Astrocyte of the cerebellum (primary cell): ENCODE measurements at places on chromosomes 7 and 10.

DNA sequence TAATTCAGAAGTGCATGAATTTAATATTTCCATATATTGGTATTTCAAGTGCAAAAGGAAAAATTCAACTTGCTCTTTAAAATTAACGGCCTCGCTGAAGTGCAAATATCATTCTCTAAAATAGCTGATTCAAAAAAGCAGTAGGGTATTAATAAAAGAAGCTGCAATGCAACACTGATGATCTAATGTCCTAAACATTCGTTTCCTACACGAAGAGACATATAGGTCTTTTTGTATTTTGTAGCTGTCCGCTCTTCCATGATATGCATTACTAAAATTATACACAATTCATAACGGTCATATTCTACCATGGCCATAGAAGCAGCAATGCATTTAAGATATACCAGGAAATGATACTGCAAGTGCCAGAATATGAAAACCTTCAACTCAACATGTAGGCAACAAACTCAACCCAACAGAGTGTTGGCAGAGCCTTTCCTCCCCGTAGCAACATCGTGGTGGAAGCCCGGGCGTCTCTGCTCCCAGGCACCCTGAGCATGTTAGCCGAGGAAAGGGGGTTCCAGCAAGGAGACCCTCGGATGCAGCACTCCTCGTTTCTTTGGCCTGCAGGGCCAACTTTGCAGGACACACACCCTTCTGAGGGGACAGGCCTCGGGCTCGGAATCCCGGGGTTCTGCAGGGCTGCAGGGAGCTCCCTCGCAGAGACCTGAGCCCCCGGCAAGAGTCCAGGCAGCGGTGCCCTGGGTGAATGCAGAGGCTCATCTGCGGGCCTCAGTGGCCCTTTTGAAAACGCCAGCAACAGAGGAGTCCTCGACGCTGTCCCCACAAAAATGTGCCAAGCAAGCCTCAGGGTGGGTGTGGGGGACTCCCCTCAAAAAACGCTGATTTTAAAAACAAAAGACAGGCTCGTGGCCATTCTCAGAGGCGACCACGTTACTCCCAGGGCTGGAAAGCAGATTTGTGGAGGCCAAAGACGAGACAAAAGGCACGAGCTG, 1.6 kb downstream of the FAM171A1 start:
- DNase-seq = no peak

DNA sequence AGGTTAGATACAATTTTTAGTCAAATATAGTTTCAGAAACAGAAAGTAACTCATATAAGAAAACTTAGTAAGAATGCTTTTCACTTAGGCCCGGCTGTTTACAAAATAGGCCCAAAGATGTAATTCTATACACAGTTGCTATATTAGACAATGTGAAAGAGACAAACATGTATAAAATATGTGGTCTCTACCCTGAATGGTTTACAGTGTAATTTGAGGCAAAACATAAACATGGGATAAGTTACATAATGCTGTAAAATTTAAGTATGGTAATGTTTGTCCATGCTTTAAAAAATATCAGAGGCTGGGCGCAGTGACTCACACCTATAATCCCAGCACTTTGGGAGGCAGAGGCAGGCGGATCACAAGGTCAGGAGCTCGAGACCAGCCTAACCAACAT, 18.7 kb downstream of the KRIT1 start:
- DNase-seq = no peak

- DNase-seq = no peak
These were observed 3.4 kb upstream of the CLDN15 start for GRCh38 chr7:101241015-101241363.

- DNase-seq = no peak
These were observed 52.3 kb downstream of the CCDC71L start for GRCh38 chr7:106608661-106609060.

- no peak for DNase-seq
These were observed 116.8 kb upstream of the AGR3 start for GRCh38 chr7:16998481-16999051.

DNA sequence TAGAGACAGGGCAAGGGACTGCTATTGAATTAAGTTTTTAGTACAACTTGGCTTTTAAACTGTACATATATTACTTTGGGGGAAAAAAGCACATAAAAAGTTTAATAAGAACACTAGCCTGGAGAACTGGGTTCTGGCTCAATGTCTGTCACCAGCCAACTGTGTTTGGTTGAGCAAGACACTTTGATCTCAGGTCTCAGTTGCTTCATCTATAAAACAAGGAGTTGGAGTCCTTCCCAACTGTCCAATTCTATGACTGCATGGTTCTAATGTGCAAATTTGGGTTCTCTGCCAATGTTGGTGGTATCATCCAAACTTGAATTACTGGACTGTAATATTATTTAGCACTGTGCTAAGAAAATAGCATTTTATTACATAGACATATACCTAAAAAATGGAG, 50.3 kb downstream of the ATXN7L1 start:
- no peak for DNase-seq

GRCh38 chr7:27569106-27569505, 93.6 kb downstream of the HIBADH start:
- DNase-seq = no peak

DNA sequence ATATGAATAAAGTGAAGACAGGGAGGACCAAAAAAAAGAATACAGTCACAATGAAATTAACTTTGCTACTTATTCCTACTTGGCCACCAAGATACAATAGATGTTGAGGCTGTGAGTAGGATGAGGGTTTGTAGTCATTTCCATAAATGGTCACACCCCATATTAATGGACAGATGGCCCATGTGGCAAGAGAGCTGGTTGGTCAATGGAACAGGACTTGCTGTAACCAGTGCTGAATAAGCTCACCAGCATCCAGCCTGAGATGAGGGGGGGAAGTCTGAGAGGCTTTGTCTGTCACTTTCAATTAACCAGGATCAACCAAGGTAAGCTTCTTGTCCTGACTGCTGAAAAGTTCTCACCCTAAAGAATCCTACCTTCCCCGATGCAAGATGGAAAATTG, 130.4 kb upstream of the KCNMA1 start:
- no peak for DNase-seq

GRCh38 chr7:99040104-99040958, 103.6 kb downstream of the SMURF1 start:
- DNase-seq = peak; percentile 78

DNA sequence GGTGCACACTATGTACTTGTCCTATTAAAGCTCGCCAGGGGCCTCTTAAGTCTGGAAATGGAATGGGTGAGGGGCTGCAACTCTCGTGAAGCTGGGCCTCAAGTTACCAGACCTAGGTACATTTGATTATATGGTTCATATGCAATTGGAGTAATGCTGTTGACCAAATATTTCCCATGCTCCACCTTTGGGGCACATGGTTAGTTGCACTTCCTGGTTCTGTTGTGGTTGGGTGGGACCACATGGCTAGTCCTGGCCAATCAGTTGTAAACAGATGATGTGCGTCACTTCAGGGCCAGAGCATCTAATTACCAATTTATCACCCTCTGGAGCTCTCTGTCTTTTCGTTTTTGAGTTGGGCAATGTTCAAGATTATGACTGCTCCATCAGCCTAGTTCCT, 39.5 kb upstream of the OPN4 start:
- no peak for DNase-seq

GRCh38 chr10:49364051-49364450, 31.8 kb downstream of the DRGX start:
- DNase-seq = no peak

DNA sequence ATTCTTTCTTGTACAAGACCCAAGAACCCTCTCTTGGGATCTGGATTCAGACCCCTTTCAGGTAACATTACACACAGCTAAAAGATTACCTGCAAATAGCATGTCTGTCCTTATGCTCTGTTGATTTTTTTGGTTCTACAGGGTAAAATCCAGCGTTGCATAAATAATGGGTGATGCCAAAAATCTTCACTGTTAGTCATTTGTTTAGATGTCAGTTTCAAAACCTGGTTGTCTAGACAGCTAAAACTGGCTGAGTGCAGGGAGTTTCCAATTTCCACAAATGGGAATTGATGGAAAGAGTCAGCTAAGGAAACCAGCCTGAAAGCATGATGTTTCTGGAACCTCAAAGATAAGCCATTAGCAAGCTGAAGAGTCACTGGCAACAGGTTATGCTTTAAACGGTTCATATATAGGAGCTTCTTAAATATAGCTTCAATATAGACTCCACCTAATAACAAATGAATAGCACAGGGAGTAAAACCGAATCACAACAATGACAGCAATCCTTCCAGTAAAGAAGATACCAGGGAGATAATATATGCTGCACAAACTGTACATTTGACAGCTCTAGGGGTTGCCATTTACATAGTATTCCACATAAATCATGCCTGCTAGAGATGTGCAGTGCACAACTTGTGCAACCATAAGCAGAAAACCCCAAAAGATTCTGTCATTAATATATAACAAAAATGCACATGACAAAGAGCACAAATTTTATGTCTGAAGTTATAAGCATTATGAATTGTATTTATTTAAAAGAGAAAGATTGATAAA, 20.4 kb downstream of the CCDC71L start:
- no peak for DNase-seq
